ENCODE measurements at places on chromosomes 3 and 15. TPM values are rescaled to one million over a fixed set of nuclear protein-coding genes. Genes with fewer than 3 reads are reported as not detected.

Gene UBAP1L
- total RNA-seq = 2.5 TPM

Gene DGKG
- total RNA-seq = 5.3 TPM

Gene CD200R1
- total RNA-seq = 0.59 TPM

Gene USP13
- total RNA-seq = 297 TPM

Gene GABRR3
- total RNA-seq = not detected

Gene GOLGA6B
- total RNA-seq = not detected

Gene GOLGA8O
- total RNA-seq = 1.4 TPM

Gene ISL2
- not detected for total RNA-seq

Gene KLHL6
- total RNA-seq = 0.42 TPM

Gene CHRNB4
- total RNA-seq = not detected

Gene ARRDC4
- 13.1 TPM for total RNA-seq

GRCh38 chr3:30418443-30418842 lies 188.0 kb upstream of the TGFBR2 start:
- no peaks in the 10 kb centered on the region for H3K27me3 ChIP-seq
- no peak overlapping the region for H3K27ac ChIP-seq
- H3K4me1 ChIP-seq = no peaks in the 10 kb centered on the region
- no peak overlapping the region for H3K4me3 ChIP-seq
- no peaks in the 10 kb centered on the region for H3K36me3 ChIP-seq

- no peak for DNase-seq
- H3K27ac ChIP-seq = no peak overlapping the region
- peaks cover 3% of the 10 kb centered on the region for H3K4me1 ChIP-seq
- no peak overlapping the region for H3K4me3 ChIP-seq
- peaks cover 49% of the 10 kb centered on the region for H3K36me3 ChIP-seq
These were observed 97.8 kb upstream of the HERC1 start for GRCh38 chr15:63931556-63931955.

DNA sequence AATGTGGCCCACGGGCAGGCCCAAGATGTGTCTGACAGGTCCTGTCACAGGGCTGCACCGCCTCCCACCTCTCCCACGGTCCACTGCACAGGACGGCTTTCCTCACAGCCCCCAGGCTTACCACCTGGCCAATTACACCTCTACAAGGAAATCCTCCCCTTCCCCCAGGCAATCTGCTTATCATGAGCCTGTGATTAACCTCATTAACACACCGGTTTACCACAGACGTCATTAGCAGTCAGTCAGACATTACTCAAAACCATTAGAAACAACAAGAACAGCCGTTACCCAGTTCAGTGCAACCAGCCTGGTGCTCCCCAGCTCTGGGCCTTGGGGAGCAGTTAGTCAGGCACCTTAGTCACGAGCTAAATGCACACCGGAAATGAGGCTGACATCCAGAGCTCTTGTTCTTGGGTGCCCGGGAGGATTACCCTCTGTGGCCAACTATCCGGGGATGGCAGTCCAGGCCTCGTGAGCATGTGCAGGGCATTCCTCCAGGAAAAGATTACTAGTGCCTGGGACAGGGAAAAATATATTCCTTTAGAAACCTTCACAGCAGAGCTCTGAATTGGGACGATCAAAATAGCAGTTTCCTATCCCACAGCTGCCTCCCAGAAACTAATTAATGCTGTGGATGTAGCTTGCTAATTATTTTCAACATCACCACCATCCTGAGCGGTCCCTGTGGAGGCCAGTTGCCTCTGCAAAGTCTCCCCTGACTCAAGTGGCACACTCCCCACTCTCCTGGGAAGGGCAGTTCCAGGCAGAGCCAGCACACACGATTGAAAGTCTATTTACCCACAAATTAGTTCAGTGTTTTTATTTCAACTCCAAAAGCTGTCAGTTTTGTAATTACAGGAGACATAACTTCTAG lies 117.4 kb upstream of the ZBED2 start:
- no peak overlapping the region for H3K4me3 ChIP-seq
- H3K27ac ChIP-seq = no peak overlapping the region
- H3K27me3 ChIP-seq = no peaks in the 10 kb centered on the region
- no peaks in the 10 kb centered on the region for H3K4me1 ChIP-seq

DNA sequence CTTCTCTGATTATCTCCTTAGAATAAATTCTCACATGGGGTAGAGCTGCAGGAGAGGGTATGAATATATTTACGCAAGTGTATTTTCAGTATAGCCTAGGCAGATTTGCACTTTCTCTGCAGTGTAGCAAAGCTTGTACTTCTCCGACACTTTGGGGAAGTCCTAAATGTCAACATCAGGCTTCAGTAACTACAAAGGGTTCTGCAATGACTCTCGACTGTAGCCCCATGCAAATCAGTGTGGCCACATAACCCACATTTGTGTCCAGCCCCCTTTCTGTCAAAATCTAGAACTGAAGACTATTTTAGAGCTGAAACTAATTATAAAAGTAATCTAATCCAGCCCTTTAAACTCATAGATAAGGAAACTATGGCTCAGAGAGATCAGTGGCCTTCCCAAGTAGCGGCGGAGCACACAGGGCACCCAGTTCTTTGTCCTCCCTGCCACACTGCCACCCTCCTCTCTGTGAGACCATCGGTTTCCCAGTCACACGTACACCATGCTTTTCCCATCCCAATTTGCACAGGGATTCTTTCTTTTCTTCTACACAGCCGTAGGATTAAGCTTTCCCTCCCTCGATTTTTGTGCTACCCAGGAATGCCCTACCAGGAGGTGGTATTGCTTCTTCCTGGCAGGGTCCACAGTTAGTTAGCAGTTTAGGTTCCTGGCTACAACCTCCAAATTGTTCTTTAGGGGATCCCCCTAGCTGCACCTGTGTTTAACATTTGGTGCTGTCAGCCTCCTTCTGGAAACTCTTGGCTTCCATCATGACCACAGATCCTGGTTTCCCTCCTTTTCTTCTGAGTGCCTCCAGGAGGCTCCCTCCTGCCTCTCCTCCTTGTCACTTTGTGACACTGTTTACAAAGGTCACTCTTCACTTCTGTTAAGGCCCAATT lies 22.9 kb downstream of the MRAS start:
- peaks cover 50% of the 10 kb centered on the region for H3K4me1 ChIP-seq
- no peak for DNase-seq
- H3K27ac ChIP-seq = no peak overlapping the region
- H3K27me3 ChIP-seq = no peaks in the 10 kb centered on the region
- H3K36me3 ChIP-seq = peaks cover 29% of the 10 kb centered on the region
- no peak overlapping the region for H3K4me3 ChIP-seq

- H3K4me1 ChIP-seq = no peaks in the 10 kb centered on the region
- no peak overlapping the region for H3K4me3 ChIP-seq
- peaks cover 53% of the 10 kb centered on the region for H3K27me3 ChIP-seq
- DNase-seq = no peak
- H3K36me3 ChIP-seq = no peaks in the 10 kb centered on the region
- H3K27ac ChIP-seq = no peak overlapping the region
These were observed 63.8 kb upstream of the EPHB3 start for GRCh38 chr3:184497804-184498203.

DNA sequence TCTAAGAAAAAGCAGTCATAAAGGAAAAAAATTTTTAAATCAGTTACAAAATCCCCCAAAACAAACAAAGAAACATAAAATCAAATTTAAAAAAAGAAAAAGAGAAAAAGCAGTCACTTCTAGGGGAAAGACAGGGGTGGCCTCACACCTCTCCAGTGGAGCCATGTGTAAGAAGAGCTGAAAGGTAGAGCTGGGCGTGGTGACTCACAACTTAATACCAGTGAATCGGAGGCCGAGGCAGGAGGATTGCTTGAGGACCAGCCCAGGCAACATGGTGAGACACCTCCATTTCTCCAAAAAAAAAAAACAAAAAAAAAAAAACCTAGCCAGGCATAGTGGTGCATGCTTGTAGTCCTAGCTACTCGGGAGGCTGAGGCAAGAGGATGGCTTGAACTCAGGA lies 14.7 kb downstream of the MESD start:
- H3K4me3 ChIP-seq = no peak overlapping the region
- H3K27me3 ChIP-seq = no peaks in the 10 kb centered on the region
- peaks cover under 1% of the 10 kb centered on the region for H3K4me1 ChIP-seq
- H3K36me3 ChIP-seq = peaks cover 2% of the 10 kb centered on the region

DNA sequence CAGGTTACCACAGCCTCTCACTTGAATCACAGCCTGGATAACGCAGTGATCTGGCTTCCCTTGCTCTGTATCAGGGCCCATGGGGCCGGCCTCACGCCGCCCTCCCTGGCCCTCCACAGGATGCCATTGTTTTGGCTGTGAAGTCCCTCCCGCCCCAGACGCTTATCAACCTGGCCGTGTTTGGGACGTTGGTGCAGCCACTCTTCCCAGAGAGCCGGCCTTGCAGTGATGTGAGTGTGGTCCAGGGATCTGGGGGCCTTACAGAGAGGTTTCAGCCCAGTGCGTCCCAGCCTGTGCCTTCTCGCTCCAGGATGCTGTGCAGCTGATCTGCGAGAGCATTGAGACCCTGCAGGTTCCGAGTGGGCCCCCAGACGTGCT lies 6.6 kb downstream of the VWA5B2 start:
- H3K27ac ChIP-seq = no peak overlapping the region
- no peak for DNase-seq
- no peak overlapping the region for H3K4me3 ChIP-seq

DNA sequence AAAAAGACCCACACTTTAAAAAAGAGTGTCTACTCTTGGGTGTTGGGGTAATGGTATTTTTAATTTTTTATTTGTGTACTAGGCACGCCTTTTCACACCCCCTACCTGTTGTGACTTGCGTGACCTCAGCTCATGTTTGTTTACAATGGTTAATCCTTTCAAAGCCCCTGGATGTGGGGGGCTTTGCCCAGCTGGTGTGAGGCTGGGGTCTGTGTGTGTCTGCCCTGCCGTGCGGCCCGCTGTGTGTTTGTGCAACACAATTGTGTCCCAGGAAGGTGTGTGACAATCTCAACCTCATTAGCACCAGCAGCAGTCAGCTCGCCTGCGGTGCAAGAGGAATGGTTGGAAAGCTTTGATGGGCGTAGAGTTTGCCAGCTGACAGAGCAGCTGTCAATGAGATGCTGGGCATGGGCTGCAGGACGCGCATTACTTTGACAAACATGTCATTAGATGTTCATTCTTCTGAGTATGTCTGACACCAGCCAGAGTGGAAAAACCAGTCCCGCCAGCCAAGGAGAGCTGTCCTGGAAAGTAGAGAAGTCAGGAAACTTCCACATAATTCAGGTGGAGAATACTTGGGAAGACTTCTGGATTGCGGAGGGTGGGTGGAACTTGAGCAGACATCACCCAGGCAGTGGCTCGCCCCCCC lies 9.6 kb downstream of the LRRK1 start:
- H3K27me3 ChIP-seq = no peaks in the 10 kb centered on the region
- H3K27ac ChIP-seq = no peak overlapping the region
- no peak overlapping the region for H3K4me3 ChIP-seq
- no peaks in the 10 kb centered on the region for H3K36me3 ChIP-seq

DNA sequence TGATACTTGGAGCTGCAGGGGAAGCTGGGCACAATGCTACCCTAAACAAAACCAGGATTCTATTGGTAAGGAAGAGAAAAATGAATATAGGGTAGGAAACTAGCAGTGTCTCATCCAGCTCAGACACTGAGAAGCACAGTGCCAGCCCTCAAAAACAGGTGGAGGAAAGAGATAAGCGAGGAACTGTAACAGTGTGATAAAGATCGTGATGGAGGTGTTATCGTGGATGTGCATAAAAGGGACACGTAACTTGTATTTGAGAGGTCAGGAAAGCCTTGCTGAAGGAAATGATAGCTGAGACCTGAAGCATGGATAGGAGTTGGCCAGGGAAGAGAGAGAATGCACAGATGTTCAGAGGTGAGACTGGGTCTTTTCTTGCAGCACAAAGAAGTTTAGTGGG lies 27.4 kb downstream of the MIX23 start:
- no peak for DNase-seq
- peaks cover 33% of the 10 kb centered on the region for H3K36me3 ChIP-seq
- no peak overlapping the region for H3K27ac ChIP-seq
- H3K4me3 ChIP-seq = no peak overlapping the region
- H3K27me3 ChIP-seq = no peaks in the 10 kb centered on the region
- H3K4me1 ChIP-seq = no peaks in the 10 kb centered on the region

- no peaks in the 10 kb centered on the region for H3K36me3 ChIP-seq
- H3K27me3 ChIP-seq = no peaks in the 10 kb centered on the region
- DNase-seq = no peak
- peak overlapping the region; percentile 24 for H3K4me3 ChIP-seq
- peak overlapping the region; percentile 43 for H3K27ac ChIP-seq
- peaks cover 12% of the 10 kb centered on the region for H3K4me1 ChIP-seq
These were observed 269.8 kb upstream of the ADAMTS9 start for GRCh38 chr3:64957408-64958198.

GRCh38 chr3:2765002-2765579 lies 345.1 kb downstream of the IL5RA start:
- H3K36me3 ChIP-seq = no peaks in the 10 kb centered on the region
- H3K27me3 ChIP-seq = no peaks in the 10 kb centered on the region
- H3K4me3 ChIP-seq = no peak overlapping the region
- DNase-seq = no peak
- no peak overlapping the region for H3K27ac ChIP-seq
- no peaks in the 10 kb centered on the region for H3K4me1 ChIP-seq

GRCh38 chr3:122572940-122573412 lies 4.5 kb upstream of the PARP15 start:
- no peak for DNase-seq
- H3K4me1 ChIP-seq = peaks cover 4% of the 10 kb centered on the region
- peaks cover 3% of the 10 kb centered on the region for H3K36me3 ChIP-seq
- no peaks in the 10 kb centered on the region for H3K27me3 ChIP-seq
- H3K4me3 ChIP-seq = no peak overlapping the region
- no peak overlapping the region for H3K27ac ChIP-seq

DNA sequence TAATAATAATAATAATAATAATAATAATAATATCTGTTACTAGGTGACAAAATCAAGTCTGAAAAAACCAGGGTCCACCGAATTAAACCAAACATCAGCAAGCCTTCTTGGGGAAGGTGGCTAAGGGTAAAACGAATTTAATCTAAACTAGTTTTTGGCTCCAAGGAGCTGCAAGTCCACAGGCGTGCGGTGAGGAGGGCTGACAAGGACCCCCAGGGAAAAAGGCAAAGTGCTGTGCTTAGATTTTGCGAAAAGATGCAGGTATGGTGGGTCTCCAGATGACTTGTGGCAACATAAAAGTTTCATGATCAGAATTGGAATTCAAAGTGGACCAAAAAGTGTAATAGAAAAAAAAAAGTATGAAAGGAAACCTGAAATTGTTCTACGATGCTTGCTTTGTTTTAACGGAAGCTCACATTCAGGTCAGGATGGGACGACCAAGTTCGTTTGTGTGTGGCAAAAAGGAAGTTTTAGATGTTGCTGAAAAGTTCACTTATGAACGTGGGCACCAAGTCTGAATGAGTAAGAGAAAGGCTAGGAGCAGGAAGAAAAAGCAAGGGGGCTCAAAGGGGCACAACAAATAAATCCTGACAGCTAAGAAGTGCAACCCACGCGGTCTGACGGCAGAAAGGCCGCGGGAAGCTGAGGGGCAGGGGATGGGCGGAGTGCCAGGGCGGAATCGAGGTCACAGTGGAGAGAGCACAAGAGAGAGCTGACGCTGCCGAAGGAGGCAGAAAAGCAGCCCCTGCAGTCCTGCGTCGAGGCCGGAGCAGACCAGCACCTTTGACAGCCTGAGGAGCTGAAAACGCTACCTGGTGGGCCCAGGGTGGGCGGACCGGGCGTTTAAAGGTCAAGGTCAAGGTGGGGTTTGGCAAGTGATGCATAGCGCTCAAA lies 1.1 kb downstream of the WDR82 start:
- H3K4me3 ChIP-seq = peak overlapping the region; percentile 77
- peak overlapping the region; percentile 93 for H3K27ac ChIP-seq
- no peaks in the 10 kb centered on the region for H3K27me3 ChIP-seq
- peaks cover 18% of the 10 kb centered on the region for H3K36me3 ChIP-seq

- DNase-seq = no peak
- no peaks in the 10 kb centered on the region for H3K36me3 ChIP-seq
- no peaks in the 10 kb centered on the region for H3K27me3 ChIP-seq
- H3K4me3 ChIP-seq = peak overlapping the region; percentile 61
- peaks cover 78% of the 10 kb centered on the region for H3K4me1 ChIP-seq
These were observed 113.8 kb downstream of the MBNL1 start for GRCh38 chr3:152382312-152383135.

Data from psoas muscle (tissue), 8 donors.